ENCODE measurements at places on chromosomes 11 and 22. TPM values are rescaled to one million over a fixed set of nuclear protein-coding genes. Genes with fewer than 3 reads are reported as not detected.

GRCh38 chr22:31973739-31974138 is 29.4 kb downstream of the YWHAH start:
- DNase-seq = peak; percentile 44

DNA sequence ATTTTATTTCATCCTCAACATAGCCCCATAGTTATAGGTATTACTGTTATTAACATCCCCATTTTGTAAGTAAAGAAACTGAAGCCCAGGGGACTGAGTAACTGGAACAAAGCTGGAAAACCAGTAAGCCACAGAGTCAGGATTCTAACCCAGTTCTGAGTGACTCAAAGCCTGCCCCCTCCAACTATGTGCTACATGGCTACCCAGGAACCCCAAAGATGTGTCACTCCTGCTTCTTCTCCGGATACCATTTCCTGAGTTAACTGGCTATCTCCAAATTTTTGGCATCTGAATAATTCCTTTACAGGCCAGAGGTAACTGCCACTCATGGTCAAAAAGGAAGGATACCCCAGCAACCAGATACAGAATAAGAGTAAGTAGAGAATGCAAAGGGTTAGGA is 43.6 kb downstream of the TENM4 start:
- DNase-seq = no peak

The P4HA3 gene
- total RNA-seq = 4.8 TPM

GRCh38 chr11:17502630-17503029 is 26.0 kb upstream of the ABCC8 start:
- DNase-seq = no peak

- DNase-seq = no peak
These were observed 76.2 kb upstream of the TP53I11 start for GRCh38 chr11:45026835-45027234.
